MV-4-11 (cell line): ENCODE measurements at places on chromosomes 6 and 20.

DNA sequence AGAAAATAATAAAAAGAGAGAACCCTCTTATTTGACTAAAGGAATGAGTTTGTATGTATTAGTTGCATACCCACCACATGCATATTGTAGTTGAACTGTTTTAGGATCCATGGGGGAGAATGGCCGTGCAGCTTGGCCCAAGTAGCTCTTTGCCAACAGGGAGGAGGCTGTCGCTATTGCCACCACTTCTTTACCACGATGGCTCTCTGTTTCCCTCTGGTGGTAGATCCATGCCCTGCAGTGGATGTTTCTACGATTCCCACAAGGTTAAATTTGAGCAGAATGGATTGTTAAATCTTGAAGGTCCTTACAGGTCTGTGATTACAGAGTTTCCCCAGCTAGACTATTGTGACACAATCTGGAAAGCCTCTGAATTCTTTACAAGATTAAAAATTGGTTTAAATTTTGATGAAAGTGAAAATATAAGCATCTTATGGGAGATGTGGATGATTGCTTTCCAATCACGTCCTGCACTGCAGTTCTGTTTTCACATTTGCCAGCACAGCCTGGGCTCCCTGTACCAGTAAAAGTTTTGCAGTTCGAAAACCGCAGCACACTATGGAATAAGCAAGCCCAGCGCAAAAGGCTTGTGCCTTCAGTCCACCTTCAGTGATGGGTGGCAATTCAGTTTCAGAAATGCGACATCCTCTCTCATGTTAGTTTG is 34.4 kb upstream of the FNDC1 start:
- peak; percentile 68 for DNase-seq

GRCh38 chr6:25506020-25506419 is 146.0 kb upstream of the SCGN start:
- no peak for DNase-seq

DNA sequence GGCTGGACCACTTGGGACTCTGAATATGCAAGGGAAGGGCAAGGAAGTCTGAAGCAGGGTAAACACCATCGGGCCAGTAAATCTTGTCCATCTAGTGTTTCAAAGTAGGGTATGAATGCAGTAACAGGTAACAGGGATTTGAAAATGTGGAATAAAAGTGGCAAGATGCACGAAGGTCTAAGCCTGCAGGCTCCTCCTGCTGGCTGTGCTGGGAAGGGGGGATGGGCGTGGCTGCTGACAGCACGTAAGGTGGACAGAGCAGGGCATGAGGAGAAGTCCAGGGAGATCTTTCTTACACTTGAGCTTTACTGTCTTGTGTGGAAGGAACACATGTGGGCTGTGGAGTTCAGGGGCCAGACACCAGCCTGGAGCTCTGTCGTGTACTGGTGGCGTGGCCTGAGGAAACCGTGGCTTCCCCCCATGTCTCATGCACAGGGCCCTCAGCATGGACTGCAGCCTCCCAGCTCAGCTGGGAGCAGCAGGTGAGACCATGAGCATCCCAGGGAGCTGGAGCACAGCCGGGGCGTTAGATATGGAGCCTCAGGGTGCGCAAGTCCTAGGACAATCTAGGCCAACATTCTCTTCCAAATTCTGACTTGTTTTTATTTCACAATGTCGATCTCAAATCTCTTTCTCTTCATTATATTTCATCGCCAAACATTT is 84.5 kb downstream of the SLC22A23 start:
- no peak for DNase-seq

- DNase-seq, result peak; percentile 75
Measured at GRCh38 chr20:38825901-38826625, 20.6 kb downstream of the PPP1R16B start.

- no peak for DNase-seq
Measured at GRCh38 chr20:8309634-8310033, 177.6 kb downstream of the PLCB1 start.

GRCh38 chr6:160398674-160399271 is 50.6 kb downstream of the SLC22A3 start:
- no peak for DNase-seq

- peak; percentile 41 for DNase-seq
Measured at GRCh38 chr20:17650301-17651128, 31.5 kb downstream of the RRBP1 start.

GRCh38 chr20:52047811-52048764 is 143.5 kb downstream of the ZFP64 start:
- no peak for DNase-seq

- no peak for DNase-seq
Measured at GRCh38 chr6:137552146-137552545, 58.0 kb upstream of the OLIG3 start.

DNA sequence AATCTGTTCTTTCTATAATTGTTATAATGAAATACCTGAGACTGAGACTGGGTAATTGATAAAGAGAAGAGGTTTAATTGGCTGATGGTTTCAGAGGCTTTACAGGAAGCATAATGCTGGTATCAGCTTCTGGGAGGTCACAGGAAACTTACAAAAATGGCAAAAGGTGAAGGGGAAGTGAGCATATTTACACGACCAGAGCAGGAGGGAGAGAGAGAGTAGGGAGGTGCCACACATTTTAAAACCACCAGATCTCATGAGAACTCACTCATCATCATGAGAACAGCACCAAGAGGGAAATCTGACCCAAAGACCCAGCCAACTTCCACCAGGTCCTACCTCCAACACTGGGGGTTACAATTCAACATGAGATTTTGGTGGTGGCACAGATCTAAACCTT is 2.6 kb upstream of the SIRPB1 start:
- peak; percentile 69 for DNase-seq

- DNase-seq, result no peak
Measured at GRCh38 chr6:165913676-165914570, 250.9 kb upstream of the PDE10A start.

DNA sequence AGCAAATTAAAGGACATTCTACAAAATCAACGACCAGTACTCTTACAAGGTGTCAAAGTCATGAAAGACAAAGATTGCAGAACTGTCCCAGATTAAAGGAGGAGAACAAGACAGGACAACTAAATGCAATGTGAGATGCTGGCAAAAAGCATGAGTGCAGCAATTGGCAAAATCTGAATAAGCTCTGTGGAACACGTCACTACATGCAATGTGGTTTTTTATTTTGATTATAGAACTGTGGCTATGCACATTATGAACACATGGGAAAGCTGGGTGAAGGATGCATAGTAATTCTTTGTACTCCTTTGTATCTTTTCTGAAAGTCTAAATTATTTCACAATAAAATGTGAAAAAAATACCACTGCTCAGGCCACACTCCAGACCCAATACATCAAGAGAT is 509.4 kb downstream of the KIF16B start:
- DNase-seq, result no peak
